Left renal cortex interstitium (tissue), 4 donors: ENCODE measurements at places on chromosomes 7 and 10. TPM values are rescaled to one million over a fixed set of nuclear protein-coding genes. Genes with fewer than 3 reads are reported as not detected.

Gene SPDYE9
- polyA plus RNA-seq, result 0.28 TPM

Gene PRPF18
- 29.0 TPM for polyA plus RNA-seq

Gene CISD1
- 48.4 TPM for polyA plus RNA-seq

Gene C1GALT1
- 47.9 TPM for polyA plus RNA-seq

Gene SLC13A1
- polyA plus RNA-seq, result 23.1 TPM

Gene PON1
- polyA plus RNA-seq, result 0.79 TPM

Gene CPN1
- 3.2 TPM for polyA plus RNA-seq

- DNase-seq, result no peak
Observed at GRCh38 chr10:104113376-104113956, 8.5 kb upstream of the SFR1 start.

- DNase-seq, result no peak
Observed at GRCh38 chr10:52514481-52514880, 200.4 kb downstream of the DKK1 start.

GRCh38 chr7:101935521-101936141 lies 118.2 kb downstream of the CUX1 start:
- no peak for DNase-seq

- DNase-seq, result no peak
Observed at GRCh38 chr7:33764752-33765451, 140.4 kb upstream of the BMPER start.

DNA sequence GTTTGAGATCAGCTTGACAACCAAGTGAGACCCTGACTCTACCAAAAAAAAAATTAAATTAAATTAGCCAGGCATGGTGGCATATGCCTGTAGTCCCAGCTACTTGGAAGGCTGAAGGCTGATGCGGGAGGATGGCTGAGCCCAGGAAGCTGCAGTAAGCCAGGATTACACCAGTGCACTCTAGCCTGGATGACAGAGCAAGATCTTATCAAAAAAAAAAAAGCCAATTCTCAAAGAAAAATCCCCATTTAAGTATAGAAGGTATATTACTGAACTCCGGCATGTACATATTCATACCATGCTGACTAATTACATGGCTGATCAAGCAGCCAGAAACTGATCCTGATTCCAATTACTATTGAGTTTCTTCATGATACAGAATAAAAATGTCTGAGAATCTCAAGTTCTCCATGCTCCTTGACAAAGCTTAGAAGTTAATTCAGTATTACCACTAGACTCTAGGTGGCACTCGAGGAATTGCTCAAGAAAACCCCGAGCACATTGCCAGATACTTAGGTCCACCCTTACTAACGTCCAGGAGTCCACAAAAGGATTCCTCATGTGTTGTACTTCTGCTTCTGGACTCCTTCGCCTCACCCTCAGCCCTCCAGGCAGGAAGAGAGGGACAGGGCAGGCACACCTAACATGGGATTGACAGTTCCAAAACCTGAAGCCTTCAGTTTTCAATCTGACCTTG lies 148.9 kb downstream of the PARD3 start:
- DNase-seq, result peak; percentile 72

GRCh38 chr10:98611436-98611835 lies 164.7 kb upstream of the HPS1 start:
- DNase-seq, result no peak

DNA sequence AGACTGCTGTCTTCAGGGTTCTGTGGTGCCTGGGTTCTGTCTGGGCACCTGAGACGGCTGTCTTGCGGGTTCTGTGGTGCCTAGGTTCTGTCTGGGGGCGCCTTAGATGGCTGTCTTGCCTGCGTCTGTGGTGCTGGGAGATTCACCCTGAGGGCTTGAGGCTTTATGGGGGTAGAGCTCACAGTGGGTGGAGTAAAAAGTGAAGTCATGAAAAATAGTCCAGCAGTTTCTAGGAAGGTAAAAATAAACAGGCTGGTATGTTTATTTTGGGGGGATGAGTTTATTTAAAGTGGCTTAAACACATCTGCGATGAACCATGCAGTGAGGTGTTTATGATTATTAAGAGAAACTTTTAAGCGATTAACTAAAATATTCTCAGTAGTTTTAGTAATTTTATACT lies 64.2 kb downstream of the NKX6-2 start:
- no peak for DNase-seq

- no peak for DNase-seq
Observed at GRCh38 chr10:131663351-131663750, 237.5 kb upstream of the PPP2R2D start.

DNA sequence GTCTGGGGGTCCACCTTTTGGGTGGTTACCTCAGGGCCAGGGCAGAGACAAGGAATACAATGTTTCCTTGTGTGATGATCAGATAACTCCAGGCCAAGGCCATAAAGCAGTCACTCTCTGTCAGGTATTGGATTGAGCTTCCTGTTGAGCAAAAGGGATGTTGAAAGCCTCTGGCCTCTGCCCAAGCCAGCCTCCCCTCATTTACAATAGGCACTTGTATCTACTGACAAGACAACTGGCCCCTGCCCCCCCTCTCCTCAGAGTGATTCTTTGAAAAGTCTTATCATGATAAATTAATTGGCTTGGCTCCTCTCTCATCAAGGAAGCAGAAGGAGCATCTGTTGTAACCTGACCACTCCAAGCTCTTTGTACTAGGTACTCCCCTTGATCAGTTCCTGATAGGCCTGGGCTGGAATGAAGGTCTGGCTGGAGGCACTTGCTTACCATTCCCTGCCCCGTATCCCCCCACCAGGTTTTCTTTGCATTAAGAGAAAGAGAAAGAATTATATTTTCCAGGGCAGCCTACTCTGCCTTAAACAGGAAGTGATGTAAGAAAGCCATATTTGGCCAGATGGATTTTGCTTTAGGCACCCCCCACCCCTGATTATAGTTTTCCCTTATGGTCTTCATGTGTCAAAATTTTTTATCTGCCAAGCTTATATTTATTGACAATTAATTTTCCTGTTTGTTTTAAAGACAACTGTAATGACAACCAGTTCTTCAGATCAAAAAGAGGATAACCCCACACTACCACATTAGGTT lies 42.1 kb upstream of the HPS1 start:
- no peak for DNase-seq

GRCh38 chr10:124086787-124087671 lies 6.4 kb downstream of the CHST15 start:
- DNase-seq, result no peak

DNA sequence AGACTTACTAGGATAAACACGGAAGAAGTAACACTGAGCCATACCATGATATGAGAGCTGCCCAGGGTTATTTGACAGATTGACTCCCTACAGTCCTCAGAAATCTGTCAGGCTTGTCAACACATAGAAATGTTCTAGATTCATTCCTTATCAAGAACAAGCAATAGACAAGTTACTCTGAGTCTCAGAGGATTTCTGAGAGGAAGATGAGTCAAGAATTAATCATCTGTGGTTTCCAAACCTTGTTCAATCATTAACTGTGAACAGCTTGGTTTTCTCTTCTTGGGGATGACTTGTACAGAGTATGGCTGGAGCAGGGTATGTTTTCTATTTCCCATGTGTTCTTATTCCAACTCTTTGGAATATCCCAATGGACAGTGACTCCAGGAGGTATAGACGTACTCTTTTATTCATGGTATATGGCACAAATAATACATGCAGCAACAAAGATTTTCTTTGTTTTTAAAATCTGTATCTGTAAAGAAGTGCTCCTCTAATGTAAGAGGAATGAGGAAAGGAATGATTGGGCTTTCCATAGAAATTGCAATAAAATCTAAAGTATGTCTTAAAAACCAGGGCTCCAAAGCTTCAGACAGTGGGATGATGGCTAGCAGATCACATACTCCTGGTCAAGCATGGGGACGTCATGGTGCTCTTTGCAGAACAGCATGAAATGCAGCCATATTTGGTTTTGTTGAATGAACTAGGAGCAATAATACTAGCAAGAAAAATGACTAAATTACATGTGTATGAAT lies 11.9 kb upstream of the SFR1 start:
- DNase-seq, result no peak

GRCh38 chr10:97228130-97228774 lies 42.5 kb upstream of the SLIT1 start:
- no peak for DNase-seq

DNA sequence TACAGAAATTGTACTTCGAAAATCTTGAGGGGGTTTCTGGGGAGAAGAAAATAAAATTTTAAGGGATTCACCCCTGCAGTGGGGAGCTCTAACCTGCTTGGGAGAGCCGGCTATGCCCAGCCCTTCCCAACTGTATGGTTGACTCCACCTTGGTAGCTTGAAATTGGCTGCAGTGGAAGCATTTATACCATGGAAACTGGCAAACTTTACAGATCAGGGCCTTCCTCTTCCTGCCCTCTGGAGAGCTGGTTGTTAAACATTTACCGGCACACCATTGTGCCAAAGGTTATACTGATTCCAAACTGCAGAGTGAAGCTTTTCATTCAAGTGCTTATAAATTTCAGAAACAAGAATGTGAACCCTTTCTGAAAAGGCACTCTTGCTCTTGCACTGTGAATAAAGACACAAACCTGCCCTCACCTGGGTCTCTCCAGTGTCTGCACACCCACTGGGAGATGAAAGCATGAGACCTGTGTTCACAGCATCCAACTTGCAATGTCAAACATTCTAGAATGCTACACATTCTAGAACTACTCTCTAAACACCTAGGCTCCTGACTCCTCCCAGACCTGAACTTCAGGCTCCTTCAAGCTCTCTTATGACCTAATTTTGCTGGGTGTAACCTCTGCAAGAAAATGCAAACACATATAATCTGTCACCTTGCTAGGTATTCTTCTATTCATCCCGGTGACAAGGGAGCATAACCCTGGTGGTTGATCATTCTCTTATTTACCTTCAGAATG lies 44.7 kb downstream of the ABLIM1 start:
- no peak for DNase-seq

GRCh38 chr10:17067376-17068264 lies 62.0 kb downstream of the CUBN start:
- DNase-seq, result no peak

DNA sequence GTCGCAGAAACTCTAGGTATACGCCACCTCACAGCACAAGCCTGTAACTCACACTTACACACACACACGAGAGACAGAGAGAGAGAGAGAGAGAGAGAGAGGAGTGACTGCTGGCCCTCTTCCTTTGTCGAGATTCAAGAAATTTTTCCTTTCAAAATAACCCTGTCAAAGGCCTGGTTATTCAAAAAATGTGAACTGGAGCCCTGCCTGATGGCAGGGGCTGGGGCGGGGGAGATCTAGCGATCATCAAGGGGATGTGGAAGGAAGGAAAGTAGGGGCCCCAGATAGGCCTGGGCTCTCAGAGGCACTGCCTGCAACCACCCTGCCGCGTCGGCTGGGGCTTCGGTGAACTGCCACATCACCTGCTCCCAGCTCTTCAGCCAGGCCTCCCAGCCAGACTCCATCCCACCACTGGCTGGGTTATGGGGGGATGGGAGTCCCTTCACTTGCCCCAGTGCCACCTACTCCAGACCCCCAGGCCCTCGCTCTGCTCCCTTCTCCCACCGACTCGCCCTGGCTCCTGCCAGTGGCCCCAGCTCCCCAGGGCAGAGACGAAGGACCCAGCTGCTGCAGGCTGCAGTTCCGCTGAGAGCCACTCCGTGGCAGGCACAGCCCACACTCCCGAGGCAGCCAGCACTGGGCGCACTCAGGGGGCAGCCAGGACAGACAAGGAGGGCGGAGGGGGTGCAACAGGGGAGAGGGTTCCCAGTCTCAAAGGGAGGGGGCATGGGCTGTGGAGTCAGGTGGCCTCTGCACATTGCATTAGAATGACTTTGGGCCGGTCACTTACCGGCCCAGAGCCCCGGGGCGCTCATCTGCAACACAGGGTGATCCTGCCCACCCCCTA lies 15.3 kb downstream of the KCNH2 start:
- DNase-seq, result no peak
